ENCODE measurements at places on chromosomes 5 and 9.

DNA sequence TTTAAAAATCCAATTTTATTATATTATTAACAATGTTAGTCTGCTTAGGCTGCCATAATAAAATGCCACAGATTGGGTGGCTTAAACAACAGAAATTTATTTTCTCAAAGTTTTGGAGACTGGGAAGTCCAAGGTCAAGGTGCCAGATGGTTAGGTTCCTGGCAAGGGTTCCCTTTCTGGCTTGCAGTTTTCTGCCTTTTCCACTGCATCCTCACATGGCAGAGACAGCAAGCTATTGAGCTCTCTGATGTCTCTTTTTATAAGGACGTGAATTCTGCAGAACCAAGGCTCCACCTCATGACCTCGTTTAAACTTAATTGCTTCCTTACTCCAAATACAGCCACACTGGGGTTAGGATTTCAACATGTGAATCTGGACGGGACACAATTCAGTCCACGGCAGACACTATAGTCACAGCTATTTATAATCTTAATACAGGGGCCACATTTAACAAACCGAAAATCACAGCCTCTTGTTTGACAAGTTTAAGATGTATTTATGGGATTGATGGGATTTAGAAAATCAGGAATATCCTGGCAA is 174.9 kb upstream of the PUM3 start:
- peak; percentile 17 for DNase-seq

- DNase-seq, result no peak
These were observed 22.8 kb downstream of the SARDH start for GRCh38 chr9:133715295-133715865.

- DNase-seq, result no peak
These were observed 220.6 kb upstream of the RASEF start for GRCh38 chr9:83283528-83283927.

- no peak for DNase-seq
These were observed 8.9 kb downstream of the LCN1 start for GRCh38 chr9:135530146-135530545.

DNA sequence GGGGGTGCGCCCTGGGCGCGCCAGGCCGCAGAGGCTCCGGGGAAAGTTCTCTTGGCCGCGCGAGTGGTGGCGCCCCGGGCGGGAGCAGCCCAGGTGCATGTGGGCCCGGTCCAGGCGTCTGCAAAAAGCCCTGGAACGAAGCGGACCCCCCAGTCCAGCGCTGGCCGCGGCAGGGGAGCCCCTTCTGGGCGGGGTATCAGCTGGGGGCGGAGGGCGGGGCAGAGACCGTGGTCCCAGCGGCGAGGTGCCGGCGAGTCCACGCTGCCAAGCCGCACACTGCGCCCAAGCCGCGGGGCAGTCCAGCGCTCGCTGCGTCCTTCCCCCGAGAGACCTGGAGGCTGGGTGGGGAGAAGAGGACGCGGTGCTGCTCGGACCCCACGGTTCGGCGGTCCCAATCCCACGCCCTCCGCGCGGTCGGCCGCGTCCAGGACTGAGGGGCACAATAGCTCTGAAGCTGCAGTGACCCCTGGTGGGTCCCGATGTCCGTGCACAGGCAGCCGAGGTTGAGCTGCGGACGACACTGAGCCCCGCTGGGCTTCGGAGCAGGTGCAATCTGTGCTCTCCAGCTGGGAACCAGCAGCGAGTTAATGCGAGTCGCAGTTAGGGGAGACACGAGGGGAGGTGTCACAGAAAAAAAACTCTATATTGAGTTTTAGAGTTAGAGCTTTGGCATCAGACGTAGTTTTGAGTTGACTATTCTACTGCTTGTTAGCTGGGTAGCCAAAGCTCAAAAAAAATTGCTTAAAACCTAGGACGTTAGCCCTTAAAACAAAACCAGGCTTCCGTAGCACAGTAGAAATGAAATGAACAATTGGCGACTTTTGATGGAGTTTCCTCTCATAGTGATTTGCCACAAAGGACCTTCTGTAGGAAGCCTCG is 1.1 kb upstream of the EPB41L4A start:
- peak; percentile 87 for DNase-seq
